ENCODE measurements at places on chromosomes 11 and 22.

- no peak overlapping the region for H3K4me3 ChIP-seq
- no peaks in the 10 kb centered on the region for H3K36me3 ChIP-seq
- H3K27me3 ChIP-seq = no peaks in the 10 kb centered on the region
- no peak for DNase-seq
Measured at GRCh38 chr11:39374963-39375698, 2084.3 kb downstream of the LRRC4C start.

DNA sequence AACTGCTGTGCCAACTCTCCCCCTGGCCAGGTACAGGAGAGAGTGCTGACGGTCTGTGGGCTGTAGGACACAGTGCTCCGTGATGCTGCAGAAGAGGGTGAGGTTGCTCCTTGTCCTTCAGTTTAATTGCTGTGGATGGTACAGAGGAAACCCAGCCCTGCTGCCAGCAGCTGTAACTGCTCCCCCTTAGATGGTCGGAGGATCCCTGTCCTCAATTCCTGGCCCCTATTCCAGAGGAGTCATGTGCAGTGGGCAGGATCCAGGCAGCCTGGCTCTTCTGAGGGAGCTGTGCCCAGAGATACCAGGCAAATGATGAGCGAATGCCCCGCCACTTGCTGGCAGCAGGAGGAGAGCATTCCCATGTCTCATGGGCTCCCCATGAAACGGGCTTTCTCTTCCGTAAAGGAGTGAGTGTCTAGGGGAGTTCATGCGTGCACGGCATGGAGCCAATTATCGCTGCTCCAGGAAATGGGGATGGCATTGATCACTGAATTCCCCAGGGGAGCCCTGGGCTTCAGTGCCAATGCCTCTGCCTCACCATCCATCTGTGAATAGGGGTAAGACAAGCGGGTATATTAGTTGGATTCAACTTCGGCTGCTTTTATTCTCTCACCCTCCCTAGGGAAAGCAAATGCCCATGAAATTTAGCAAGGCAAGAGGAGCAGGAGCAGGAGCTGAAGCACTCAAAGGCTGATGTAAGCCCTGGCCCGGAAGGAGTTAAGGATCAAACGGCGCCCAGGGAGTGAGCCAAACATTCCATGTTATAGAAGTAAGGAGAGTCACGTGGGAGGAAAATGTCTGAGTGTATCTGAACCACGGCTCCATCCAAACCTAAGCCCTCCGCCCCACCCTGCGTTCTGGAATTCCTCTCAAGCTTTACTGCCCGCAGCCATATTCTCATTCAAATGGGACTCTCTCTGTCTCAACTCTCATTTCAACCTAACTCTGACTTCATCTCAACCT lies 51.0 kb upstream of the CSNK2A3 start:
- no peaks in the 10 kb centered on the region for H3K4me1 ChIP-seq
- H3K27me3 ChIP-seq = no peaks in the 10 kb centered on the region
- H3K27ac ChIP-seq = no peak overlapping the region
- DNase-seq = no peak
- no peaks in the 10 kb centered on the region for H3K36me3 ChIP-seq

DNA sequence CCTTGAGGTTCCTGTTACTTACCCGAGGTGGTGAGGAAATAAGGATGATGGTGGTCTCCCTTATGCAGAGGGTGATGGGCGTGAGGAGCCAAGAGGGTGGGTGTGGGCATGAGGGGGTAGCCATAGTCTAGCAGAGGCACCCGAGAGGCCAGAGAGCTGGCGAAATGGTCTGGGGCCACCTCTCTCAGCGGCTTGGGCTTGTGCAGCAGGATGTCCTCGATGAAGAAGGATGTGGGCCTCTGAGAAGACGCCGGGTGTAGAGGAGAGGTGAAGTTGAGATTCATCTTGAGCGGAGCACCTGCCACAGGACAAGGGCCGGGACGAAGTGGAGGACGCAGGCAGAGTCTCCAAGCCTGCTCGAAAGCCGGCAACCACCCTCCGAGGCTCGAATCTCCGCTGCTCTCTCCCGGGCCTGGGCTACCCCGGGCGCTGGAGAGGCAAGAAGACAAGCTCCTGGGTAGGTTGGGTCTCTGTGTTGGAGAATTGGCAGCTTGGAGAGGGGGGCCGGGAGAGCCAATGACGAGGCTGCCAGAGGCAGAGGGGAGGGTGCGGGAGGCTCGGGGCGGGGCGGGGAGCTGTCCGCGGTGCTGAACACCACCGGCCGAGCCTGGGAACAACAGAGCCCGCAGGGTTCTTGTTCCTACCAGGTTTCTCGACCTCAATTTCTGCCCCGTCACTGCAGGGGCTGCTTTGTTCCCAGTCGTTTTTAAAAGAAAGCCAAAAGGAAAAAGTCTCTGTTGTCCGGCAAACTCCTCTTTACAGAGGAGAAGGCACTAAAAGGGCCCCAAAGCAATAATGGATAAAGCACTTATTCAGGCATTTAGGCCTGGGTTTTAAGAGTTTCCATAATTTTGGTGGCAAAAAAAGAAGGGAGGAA lies at the start of gene BSX:
TSS of gene BSX (minus strand) at position 447 of the 877 bp plus-strand sequence. CDS start at position 284, 163 bp downstream.
- H3K27ac ChIP-seq = no peak within 1 kb of the TSS
- no peak within 1 kb of the TSS for H3K4me3 ChIP-seq
- DNase-seq = peak; percentile 40
- peaks cover 10% of the 10 kb centered on the region for H3K4me1 ChIP-seq

DNA sequence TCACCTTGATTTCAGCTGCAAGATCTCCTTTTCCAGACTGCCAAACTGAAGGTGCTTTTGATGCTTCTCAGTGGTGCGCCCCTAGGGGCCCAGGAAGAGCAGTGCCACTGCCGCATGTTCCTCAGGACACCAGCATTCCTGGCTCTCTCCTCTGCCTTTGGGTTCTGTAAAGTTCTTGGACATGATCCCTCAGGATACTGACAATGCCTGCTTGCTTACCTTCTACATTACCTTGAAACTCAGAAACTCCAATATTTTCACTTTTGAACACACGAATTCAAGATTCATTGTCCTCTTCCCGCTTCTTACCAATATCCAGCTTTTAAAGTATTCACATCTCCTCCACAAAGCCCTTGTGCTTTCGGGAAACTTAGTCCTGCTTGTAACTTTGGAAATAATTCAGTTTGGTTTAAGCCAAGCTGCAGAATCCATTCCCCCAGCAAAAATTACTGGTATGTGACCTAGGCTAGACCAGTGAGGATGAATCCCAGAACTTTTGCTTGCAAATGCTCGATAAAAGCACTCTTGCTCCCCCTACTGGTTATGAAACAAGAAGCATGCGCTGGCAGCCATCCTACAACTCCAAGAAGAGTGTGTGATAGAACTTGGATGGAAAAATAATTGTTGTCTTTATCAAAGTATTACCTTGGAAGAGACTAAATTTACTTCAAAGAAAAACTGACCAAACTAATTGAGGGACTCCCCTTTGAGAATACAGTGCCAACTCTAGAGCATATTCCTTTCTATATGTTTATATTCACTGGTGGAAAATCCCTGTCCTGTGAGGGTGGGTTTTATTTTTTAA lies 16.5 kb upstream of the OR5B21 start:
- no peaks in the 10 kb centered on the region for H3K27me3 ChIP-seq
- H3K4me1 ChIP-seq = peaks cover 48% of the 10 kb centered on the region
- peaks cover 51% of the 10 kb centered on the region for H3K36me3 ChIP-seq
- H3K27ac ChIP-seq = peak overlapping the region; percentile 88

GRCh38 chr22:41762980-41763779 lies 37.3 kb upstream of the CCDC134 start:
- H3K4me3 ChIP-seq = no peak overlapping the region
- no peak overlapping the region for H3K27ac ChIP-seq
- peaks cover 4% of the 10 kb centered on the region for H3K4me1 ChIP-seq
- H3K36me3 ChIP-seq = no peaks in the 10 kb centered on the region

GRCh38 chr22:33271390-33272161 lies 213.4 kb upstream of the SYN3 start:
- H3K4me3 ChIP-seq = no peak overlapping the region
- H3K4me1 ChIP-seq = no peaks in the 10 kb centered on the region
- no peaks in the 10 kb centered on the region for H3K27me3 ChIP-seq

GRCh38 chr11:47236482-47236881 lies 12.1 kb downstream of the ACP2 start:
- H3K4me1 ChIP-seq = peaks cover 24% of the 10 kb centered on the region
- DNase-seq = no peak
- peaks cover 82% of the 10 kb centered on the region for H3K36me3 ChIP-seq
- no peak overlapping the region for H3K4me3 ChIP-seq
- H3K27ac ChIP-seq = peak overlapping the region; percentile 18
- no peaks in the 10 kb centered on the region for H3K27me3 ChIP-seq
